Gastroesophageal sphincter (tissue), 4 donors: ENCODE measurements at places on chromosomes 16 and 17. TPM values are rescaled to one million over a fixed set of nuclear protein-coding genes. Genes with fewer than 3 reads are reported as not detected.

The C17orf50 gene
- total RNA-seq, result not detected

The TERB1 gene
- not detected for total RNA-seq

The TBC1D3C gene
- total RNA-seq, result not detected

The PLA2G10 gene
- total RNA-seq, result not detected

The ALOX12B gene
- total RNA-seq, result not detected

The ADGRG3 gene
- total RNA-seq, result 7.4 TPM

The ANKS4B gene
- not detected for total RNA-seq

The CHD9NB gene
- not detected for total RNA-seq

The SLFN11 gene
- total RNA-seq, result 24.1 TPM

The HOXB1 gene
- not detected for total RNA-seq

The KRT9 gene
- not detected for total RNA-seq

- peak; percentile 80 for ATAC-seq
Observed at GRCh38 chr17:68777243-68777855, 176.2 kb upstream of the FAM20A start.

DNA sequence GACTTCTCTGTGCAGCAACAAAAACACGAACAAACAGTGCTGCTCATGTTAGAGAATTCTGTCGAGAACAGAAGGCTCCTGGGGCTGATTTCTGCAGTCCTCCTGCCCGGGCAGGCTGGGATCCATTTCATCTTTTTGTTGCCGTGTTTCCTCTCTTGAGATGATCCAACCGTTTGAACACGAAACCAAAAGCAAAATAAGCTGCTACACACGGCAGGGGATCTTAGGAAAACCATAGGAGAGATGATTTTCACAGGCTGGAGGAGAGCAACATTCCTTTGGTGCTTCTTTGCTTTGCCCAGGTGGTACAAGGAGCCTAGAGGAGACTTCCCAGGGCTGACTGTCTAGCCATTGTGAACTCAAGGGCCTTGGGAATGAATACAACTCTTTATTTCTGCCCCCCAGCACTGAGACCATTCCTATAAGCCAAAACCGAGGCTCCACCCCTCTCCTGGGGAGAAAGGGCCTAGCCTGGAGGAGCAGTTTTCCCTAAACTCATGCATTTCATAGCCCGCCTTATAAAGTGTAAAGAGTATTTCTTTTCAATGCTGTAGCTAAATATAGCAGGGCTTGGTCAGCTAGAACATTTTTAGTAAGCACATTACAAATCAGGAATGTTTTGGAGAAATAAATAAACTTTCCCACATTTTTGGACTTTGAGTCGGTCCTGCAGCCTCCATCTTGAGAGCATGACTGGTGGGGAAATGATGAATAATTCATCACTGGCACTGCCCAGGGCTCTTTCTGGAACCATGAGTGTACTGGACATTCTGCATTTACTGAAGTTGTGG, 7.7 kb downstream of the FOXL1 start:
- no peak for ATAC-seq

GRCh38 chr17:34475296-34475695, 104.1 kb upstream of the TMEM132E start:
- ATAC-seq, result no peak

DNA sequence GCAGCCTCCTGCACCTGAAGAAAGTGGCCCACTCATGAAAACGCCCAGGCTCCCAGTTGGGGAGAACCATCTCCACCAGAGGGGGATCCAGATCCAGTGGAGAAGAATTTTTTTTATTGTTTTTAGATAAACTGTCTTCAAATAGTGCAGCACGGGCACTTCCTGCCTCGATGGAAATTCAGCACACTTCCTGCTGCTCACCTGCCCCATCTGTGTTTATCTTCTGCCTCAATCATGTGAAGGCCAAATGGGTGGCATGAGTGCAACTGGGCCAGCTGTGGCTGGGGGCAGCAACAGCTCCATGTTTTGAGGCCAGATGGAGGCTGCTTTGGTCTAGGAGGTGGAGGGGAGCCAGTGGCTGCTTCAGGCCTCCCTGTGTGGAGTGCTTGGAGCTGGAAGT, 75.9 kb upstream of the WSB1 start:
- ATAC-seq, result no peak

DNA sequence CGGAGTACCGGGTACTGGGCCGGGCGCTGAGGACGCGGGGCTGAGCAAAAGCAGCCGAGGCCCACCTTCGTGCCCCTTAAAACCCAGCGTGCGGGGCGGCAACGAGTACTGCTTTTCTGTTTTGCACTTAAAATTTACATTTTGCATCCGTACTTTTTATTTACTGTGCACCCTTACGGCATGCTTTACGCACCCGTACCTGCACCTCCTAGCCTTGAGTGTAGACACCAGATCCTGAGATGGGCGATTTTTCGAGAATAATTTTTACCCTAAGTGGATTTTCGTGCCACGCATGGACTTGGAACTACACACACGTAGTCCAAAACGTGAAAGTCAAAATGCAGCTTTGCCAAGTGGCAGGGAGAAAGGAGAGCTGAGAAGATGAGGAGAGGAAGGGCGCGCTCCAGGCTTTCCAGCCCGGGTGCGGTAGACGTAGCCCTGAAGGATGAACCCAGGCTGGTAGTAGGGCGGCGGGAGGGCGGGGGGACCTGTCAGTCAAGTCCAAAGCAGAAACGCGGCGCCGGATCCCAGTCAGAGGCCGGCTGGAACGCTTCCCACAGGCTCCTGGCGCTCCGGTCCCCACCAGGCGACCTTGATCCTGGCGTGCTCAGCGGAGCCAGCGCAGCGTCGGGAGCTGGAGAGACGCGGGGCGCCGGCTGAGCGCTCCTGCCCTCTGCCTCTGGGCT, 1.2 kb upstream of the CBLN1 start:
- no peak for ATAC-seq

- no peak for ATAC-seq
Observed at GRCh38 chr17:37206299-37206698, 169.5 kb upstream of the C17orf78 start.

GRCh38 chr17:15466131-15466530, 1.3 kb downstream of the CDRT4 start:
- ATAC-seq, result no peak

GRCh38 chr17:36000732-36001109, 632 bp downstream of the CCL15 start:
- no peak for ATAC-seq

DNA sequence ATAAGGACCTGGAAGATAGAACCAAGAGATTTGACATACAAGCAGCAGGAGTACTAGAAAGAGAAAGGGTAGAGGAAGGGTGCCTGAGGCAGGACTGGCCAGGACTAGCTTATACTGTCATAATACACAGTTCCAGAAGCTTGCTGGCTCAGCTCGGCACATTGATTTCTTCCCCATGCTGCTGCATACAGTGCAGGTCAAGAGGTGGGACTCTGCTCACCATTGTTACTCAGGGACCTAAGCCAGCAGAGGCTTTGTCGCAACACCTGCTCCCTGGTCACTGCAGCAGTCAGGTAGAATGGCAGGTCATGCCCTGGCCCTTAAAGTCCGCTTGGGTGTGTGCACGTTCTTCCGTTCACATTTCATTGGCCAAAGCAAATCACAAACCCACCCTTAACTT, 32.8 kb downstream of the LDHD start:
- ATAC-seq, result no peak

DNA sequence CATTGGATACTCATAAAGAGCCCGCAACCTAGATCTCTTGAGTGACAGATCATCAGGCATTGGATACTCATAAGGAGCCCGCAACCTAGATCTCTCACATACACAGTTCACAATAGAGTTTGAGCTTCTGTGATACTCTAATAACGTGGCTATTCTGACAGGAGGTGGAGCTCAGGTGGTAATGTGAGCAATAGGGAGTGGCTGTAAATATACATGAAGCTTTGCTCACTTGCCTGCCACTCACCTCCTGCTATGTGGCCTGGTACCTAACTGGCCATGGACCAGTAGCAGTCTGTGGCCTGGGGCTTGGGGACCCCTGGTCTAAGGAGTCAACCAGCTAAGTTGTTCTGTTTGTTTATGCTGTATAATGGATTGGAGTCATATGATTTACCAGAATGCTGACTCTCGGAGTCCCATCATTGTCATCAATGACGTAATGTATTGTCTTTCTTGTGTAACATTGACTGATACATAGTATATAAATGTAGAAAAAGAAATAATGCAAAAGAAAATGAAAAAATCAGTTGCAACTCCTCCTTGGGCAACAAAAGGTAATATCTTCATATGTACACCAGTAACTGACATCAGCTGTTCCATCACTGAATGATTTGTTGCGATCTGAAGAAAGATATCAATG, 17.5 kb downstream of the ABCA9 start:
- ATAC-seq, result no peak

GRCh38 chr16:89502081-89502843, 5.9 kb upstream of the SPG7 start:
- no peak for ATAC-seq

GRCh38 chr16:75402821-75403475, 30.4 kb downstream of the CFDP1 start:
- no peak for ATAC-seq
